ENCODE measurements at places on chromosomes 4 and X. TPM values are rescaled to one million over a fixed set of nuclear protein-coding genes. Genes with fewer than 3 reads are reported as not detected.

The STIM2 gene
- 12.2 TPM for polyA plus RNA-seq

The CSAG1 gene
- not detected for polyA plus RNA-seq

The EXOC1L gene
- not detected for polyA plus RNA-seq

The GAGE1 gene
- polyA plus RNA-seq, result not detected

The CNGA1 gene
- 4.6 TPM for polyA plus RNA-seq

The ZAR1 gene
- 0.49 TPM for polyA plus RNA-seq

The ASB11 gene
- not detected for polyA plus RNA-seq

The GABRG1 gene
- polyA plus RNA-seq, result not detected

The SLC9A7 gene
- 2.0 TPM for polyA plus RNA-seq

The CXorf49 gene
- polyA plus RNA-seq, result 10.1 TPM

The SAGE1 gene
- not detected for polyA plus RNA-seq

The UGT2B10 gene
- 3.6 TPM for polyA plus RNA-seq

The TCEAL3 gene
- polyA plus RNA-seq, result 91.7 TPM

The RS1 gene
- polyA plus RNA-seq, result not detected

The PDZD4 gene
- polyA plus RNA-seq, result 1.4 TPM

The TMEM271 gene
- polyA plus RNA-seq, result not detected

The GAGE12F gene
- not detected for polyA plus RNA-seq

The DMP1 gene
- polyA plus RNA-seq, result not detected

The FGA gene
- polyA plus RNA-seq, result 579 TPM

The KIAA0232 gene
- 11.3 TPM for polyA plus RNA-seq

The PSAPL1 gene
- polyA plus RNA-seq, result 4.4 TPM

The PPP1R3F gene
- 10.2 TPM for polyA plus RNA-seq

The HPGDS gene
- 0.49 TPM for polyA plus RNA-seq

The KLB gene
- 11.5 TPM for polyA plus RNA-seq

The F11 gene
- 7.1 TPM for polyA plus RNA-seq

The TLR2 gene
- 1.7 TPM for polyA plus RNA-seq

The PNMA6A gene
- polyA plus RNA-seq, result 11.8 TPM

The FRG2 gene
- polyA plus RNA-seq, result not detected

The MBNL3 gene
- polyA plus RNA-seq, result 11.6 TPM

The KIT gene
- 1.8 TPM for polyA plus RNA-seq

The YTHDC1 gene
- 48.6 TPM for polyA plus RNA-seq

The ANKRD50 gene
- polyA plus RNA-seq, result 7.3 TPM

The SPANXN3 gene
- 2.8 TPM for polyA plus RNA-seq

The WDR13 gene
- polyA plus RNA-seq, result 167 TPM

The SPARCL1 gene
- 15.7 TPM for polyA plus RNA-seq

The CDS1 gene
- 11.0 TPM for polyA plus RNA-seq

Data from hepatocyte (in vitro differentiated cells).